ENCODE measurements at places on chromosomes 7 and 10.
A peak's percentile ranks its signal among the peaks of the same experiment; 100 is the strongest.

GRCh38 chr10:96978621-96979154 lies 146.6 kb downstream of the LCOR start:
- no peak for DNase-seq

DNA sequence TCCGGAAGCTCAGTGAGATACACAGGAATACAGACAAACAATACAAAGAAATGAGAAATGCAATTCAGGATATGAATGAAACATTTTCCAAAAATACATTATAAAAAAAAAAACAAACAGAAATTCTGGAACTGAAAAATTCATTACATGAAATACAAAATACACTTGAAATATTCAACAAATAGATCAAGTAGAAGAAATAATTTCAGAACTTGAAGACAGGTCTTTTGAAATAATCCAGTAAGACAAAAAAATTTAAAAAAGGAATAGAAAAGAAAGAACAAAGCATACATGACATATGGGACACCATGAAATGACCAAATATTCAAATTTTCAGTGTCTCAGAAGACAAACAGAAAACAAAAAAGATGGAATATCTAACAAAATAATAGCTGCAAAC lies 102.5 kb downstream of the ALOX5 start:
- DNase-seq: no peak

DNA sequence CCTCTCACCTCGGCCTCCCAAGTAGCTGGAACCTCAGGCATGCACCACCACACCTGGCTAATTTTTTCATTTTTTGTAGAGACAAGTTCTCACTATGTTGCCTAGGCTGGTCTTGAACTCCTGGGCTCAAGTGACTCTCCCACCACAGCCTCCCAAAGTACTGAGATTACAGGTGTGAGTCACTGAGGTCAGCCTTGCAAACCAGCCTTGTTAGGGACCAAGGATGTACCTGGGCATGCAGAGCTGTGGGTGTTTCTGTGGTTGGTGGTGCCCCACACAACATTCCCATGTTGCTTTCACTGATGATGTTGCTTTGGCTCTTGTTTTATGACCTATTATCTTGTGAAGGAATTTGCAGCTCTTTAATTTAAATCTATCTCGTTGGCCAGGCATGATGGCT lies 54.8 kb downstream of the OTUD1 start:
- no peak for DNase-seq

DNA sequence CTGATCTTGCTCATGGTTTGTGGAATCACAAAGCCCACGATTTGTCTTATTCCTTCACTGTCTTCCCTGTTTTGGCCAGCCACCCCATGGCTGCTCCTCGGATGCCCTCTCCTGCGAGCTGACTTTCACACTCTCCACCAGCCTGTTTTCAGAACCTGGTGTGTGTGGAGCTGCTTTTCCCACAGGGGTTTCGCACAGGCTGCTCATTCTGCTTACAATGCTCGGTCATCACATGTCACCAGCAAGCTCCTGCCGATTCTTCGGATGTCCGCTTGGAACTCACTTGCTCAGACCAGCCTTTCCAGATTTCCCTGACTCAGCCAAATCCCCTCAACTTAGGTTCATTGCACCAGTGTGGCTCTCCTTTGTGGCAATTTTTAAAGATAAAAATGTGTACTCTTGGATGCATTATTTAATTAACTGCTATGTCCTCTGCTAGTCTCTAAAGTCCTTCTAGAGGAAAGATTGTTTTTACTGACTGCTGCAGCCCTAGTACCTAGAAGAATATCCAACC lies 1018.6 kb upstream of the LRRTM3 start:
- no peak for DNase-seq

DNA sequence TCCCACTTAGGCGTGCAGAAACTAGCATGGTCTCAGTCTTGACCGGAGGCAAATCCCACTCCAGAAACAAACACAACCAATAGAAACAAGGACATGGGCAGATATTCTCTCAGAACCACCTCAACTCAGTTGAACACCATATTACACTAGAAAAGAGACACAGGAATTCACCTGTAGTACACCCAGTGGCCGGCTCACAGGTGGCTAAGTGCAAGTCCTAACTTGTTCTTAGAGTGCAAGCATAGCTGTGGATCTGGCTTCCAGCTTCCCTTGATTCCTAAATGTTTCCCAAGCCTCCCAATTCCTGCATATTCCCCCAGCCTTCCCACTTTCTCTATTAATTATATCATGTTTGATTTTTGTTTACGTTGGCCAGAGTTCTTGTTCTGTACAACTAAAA lies 164.4 kb downstream of the TPK1 start:
- DNase-seq: no peak

GRCh38 chr7:51128545-51129435 lies 187.8 kb downstream of the COBL start:
- no peak for DNase-seq

DNA sequence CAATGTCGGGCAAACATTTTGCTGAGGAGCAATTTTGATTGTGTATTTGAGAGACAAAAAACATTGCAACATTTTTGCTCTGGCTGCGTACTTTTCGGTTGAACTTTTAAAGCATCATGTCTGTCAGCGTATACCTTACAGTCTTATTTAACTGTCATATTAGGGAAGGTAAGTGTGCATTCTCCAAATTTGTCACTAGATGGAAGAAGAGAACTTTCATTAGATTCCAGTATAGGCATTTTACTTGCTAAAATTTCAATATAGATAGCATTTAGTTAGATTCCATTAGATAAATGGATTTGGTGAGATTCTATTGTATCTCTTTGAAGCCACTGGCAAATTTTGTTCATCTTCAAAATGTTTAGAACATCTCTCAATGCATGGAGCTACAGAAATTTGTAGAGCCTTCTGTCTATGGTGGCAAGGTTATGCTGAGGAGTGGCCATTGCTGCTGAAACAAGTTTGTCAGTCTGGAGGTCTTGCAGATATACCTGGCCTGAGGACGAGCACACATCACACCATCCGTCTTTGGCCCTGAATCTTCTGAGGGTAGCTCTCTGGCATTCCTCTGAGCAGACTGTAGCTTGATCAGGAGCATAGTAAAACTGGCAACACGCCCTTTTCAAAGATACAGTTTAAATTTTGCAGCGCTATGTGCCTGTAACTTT lies 437.5 kb upstream of the MBL2 start:
- no peak for DNase-seq

DNA sequence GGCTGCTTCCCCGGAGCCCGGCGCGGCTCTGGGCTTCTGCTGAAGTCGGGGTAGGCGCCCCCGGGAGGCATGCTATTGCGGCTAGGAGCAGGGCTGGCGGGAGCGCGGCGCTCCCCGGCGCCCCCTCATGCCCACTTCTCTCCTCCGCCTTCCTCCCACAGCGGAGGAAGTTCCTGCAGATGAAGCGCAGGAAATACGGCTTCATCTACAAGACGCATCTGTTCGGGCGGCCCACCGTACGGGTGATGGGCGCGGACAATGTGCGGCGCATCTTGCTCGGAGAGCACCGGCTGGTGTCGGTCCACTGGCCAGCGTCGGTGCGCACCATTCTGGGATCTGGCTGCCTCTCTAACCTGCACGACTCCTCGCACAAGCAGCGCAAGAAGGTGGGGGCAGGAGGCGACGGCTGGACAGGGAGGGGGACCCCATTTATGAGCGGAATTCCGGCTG lies 479 bp downstream of the CYP26A1 start:
- DNase-seq: no peak

DNA sequence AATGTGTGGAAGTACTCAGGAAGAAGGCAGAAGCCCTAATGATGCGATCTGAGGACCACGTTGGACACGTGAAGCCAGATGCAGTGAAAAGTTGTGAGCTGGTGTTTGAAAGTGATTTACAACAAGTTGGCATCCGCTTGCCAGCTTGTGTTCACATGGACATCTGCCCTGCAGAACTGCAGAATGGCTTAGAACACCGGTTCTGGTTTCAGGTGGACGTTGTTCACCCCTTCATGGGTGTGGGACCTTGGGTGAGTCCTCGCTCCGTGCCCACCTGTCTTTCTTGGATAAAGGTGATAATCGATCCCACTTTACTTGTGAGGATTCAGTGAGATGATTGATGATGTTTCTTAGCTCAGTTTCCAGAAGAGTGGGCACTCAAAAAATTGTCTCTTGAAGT lies 53.8 kb downstream of the CAMK1D start:
- DNase-seq: no peak

DNA sequence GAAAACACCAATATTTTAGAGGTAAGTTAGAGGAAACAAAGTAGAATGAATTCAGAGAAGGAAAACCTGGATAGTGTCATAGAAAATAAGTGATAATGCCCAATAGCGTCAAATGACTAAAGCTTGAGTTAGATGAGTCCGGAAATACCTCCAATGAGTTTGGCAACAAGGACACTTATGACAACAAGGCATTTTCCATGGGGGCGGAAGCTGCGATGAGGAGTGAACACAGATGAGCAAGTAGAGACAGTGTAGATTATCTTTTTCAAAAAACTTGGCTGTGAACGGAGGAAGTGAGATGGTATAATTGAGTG lies 383 bp upstream of the R3HCC1L start:
- DNase-seq: no peak

DNA sequence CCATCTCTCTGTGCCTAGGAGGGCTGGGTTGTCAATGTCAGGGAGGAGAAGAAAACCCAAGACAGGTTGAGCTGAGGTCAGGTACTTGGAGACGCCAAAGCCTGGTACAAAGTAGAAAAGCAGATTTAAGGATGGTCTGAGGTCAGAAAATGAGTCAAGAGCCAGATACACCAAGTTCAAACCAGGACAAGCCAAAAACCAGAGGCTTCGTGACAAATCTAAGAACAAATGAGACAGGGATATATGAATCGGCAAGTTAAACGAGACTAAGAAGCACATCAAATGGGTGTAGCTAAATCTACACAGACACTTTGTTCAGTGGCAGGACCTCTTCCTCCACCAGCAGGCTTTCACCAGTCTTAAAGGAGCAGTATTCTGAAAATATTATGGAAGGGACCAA lies 34.2 kb downstream of the C7orf33 start:
- no peak for DNase-seq

GRCh38 chr7:130112093-130112492 lies 41.8 kb downstream of the KLHDC10 start:
- peak; percentile 32 for DNase-seq

- DNase-seq: no peak
Measured at GRCh38 chr10:31683682-31684081, 244.9 kb downstream of the ARHGAP12 start.

DNA sequence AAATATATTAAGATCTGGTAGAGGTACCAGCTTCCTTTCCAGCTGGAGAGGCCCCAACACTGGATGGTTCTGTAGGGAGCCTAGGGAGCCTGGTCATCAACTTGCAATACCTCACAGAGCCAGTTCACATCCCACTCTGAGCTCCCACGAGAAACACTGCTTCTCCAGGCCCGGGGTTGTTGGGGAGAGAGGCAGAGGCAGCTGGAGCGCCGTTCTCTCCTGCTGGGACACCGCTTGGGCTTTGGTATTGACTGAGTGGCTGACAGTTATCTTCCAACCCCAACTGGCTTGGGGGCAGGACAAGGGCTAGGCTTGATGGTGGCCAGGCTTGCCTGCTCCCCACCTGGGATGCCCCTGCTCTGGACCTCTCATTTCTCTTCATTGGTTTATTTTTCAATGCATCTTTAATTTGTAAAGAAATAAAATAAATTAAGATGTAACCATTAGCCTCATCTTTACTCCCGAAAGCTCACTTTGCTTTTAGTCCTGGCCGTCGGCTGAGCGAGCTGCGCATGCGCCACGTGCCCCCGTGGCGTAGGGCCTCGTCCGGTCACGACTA lies 10.0 kb upstream of the CHCHD1 start:
- peak; percentile 92 for DNase-seq

DNA sequence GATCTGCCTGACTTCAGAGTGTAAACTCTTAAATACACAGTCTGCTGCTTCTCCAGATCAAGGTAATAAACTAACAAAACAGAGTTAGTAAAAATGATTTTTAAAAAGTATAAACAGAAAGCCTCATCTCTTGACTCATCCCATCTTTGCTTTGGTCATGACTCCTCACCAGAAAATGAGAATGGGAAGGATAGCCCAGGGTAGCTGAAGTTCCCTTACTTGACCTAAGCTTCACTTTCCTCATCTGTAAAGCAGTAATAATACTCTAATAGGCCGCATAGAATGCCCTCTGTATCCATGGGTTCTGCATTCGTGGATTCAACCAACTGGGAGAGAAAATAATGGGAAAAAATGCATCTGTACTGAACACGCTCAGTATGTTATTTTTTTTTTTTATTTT lies 11.3 kb upstream of the SLC25A28 start:
- no peak for DNase-seq

DNA sequence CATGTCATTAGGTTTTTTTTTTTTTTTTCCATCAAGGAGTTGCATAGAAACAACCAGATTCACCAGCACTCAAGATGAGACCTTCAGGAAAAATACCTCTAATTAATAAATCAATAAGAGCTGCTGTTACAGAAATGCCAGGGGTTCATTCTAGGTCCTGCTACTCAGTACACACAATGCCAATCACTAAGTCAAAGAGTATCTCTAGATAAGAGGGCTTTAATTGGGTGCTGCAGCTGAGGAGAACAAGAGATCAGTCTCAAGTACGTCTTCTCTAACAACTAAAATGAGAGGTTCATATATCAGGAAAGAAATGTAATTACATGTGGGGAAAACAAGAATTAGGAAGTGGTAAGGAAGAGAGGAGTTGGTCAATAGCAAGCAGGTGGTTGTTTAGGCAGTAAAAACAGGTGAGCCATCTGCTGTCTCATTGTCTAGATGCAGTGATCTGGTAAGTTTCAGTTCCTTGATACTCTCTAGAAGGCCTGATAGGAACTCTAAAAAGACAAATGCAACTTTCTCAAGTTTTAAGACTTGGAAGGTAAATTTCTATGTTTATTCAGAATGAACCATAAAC lies 272.9 kb upstream of the ZWINT start:
- no peak for DNase-seq

DNA sequence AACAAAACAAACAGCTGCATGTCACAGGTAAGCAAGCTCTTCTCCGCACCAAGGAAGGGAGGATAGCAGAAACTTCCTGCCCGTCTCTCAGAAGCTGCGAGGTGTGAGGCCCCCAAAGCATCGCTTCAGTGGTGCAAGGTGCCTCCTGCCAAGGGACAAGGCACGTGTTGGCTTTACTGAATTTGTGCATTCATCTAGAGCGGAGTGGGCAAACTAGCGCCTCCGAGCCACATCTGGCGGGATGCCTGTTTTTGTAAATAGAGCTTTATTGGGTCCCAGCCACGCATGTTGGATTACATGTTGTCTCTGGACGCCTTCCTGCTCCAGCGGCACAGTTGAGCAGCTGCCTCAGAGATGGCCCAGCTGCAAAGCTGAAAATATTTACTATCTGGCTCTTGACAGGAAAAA lies 27.7 kb downstream of the PHYH start:
- DNase-seq: no peak

DNA sequence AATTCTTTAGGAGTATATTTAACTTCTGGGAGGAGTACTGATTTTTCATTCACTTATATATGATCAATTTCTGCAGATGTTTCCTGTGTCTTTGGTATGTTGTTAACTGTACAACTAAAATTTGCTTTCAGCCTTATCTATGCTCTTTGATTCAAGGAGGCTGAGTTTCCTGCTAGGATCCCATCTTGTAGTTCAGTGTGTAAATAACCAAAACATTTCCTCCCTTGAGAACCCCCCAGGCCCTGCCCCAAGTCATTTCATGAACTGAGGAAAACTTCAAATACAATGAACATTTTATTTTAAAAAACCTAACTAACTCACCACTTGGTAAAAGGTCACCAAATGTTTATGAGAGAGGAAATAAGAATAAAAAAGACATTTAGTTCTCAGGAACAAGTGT lies 55.5 kb downstream of the VWA2 start:
- DNase-seq: no peak

All from suppressor macrophage treated with lipopolysaccharide for 4 hours (primary cell).